ENCODE measurements at places on chromosomes 11 and 22.

DNA sequence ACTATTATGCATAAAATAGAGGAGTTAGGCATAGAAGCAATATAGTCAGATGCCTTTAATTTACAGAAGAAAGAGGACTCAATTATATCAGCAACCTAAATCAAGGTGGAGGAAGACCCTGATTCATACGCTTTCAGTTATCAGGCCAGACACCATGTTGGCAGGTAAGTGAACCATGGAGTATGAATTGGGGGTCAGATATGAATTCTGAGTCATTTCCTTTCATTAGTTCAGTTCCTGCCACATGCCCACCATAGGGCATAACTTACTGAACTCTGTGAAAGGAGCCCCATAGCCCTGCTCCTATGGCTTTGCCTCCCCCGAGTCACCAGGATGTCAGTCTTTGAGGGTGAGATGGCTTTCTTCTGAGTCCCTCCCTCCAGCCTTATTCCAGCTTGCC is 15.1 kb downstream of the PATE2 start:
- DNase-seq, result no peak

- no peak for DNase-seq
Measured at GRCh38 chr22:46604306-46604690, 15.9 kb upstream of the GRAMD4 start.

- no peak for DNase-seq
Measured at GRCh38 chr11:123228496-123229163, 33.6 kb upstream of the CLMP start.

GRCh38 chr11:47464483-47464882 is 15.5 kb upstream of the RAPSN start:
- DNase-seq, result no peak

DNA sequence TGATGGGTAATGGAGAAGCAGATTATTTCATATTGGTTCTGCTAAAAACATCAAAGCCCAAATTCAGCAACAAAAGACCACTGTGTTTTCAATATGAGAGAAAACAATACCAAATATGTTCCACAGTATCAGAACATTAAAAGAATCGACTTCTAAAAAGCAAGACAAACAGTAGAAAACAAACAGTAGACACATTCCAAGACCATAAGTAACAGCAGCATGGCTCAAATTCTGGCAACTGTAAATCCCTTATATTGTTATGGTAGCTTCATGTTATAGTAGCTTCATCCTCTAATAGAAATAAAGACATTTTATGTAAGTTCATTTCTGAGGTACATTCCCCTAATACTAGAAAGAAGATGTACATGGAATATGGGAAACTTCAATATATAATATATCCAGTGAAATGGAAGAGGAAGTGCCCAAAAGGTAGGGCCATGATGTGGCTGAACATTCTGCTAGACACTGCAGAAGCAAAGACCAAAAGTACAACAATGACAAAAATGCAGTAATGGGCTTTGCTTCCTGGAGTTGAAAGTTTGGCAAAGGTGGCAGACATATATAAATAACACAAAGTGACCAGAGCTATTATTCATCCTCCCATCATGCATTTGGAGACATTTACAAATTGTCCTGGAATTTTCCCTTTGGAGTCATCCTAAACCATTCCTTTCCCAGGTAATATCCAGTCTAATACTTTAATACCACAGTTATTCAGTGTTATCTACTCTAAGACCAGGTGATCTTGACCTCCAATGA is 299.9 kb downstream of the DCDC1 start:
- DNase-seq, result no peak

DNA sequence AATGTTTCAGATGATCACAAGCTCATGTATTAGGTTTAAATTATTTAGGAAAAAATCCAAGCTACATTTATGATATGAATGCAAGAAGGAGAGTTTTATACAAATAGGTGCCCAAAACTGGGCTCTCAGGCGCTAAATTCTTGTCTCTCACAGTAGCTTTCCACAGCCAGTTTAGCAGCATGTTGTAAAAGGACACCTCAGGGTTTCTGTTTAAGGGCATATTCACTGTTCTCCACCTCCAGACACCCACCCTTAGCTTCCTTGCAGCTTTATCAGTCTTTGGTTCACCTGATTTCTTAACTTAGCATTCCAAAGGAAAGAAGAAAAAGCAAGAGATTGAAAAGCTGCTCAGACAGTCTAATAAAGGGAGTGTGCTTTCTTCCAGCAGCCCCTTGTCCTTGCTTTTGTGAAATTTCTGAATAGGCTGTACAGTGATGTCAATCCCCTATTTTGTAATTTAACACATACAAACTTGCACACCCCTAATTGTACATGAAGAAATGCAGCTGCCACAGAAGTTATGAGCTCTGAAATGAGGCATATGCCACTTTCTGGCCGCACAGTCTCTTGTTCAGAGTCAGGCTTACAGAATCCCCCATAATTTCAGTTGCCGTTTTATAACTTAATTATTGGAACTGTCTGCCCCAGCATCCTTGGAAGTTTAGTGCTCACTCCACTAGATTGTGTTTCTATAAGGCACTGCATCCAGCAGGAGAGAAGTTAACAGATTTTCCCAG is 262.1 kb downstream of the DDX10 start:
- DNase-seq, result no peak

- no peak for DNase-seq
Measured at GRCh38 chr22:43011079-43011478, 3.9 kb downstream of the PACSIN2 start.

GRCh38 chr11:77083566-77084245 is 16.9 kb downstream of the CAPN5 start:
- no peak for DNase-seq

DNA sequence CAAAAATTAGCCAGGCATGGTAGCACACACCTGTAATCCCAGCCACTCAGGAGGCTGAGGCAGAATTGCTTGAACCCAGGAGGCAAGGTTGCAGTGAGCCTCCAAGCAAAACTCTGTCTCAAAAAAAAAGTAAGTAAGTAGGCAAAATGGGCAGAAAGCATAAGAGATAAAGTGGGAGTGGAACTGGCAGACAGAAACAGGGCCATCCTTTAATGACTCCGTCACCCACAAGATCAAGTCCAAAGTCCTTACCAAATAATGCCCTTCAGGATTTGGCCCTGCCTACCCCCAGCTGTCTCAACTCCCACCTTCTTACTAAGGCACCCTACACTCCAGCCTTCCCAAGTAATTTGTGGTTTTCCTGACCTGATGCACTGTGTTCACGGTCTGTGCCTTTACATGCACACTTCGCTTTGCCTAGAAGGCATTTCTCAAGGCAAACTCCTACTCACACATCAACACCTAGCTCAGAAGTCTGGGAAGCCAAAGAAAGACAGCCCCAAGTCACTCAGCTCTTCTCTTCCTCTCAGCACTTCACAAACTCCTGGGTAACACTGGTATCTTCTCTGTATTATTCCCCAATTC is 6.1 kb downstream of the MAPK1 start:
- DNase-seq, result no peak

DNA sequence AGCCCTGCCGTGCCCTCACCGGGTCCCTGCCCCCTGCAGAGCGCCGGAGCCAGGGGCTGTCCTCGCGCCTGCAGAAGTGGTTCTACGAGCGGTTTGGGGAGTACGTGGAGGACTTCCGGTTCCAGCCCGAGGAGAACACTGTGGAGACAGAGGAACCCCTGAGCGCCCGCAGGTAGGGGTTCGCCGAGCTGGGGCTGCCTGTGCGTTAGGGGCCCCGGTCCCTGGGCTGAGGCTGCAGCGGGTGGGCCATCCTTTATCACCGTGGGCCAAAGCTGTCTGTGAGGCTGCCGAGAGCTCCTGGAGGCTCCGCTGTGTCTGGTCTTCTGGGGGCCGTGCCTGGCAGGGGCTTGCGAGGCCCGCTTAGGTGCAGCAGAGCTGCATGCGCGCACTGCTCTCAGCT is 42.8 kb downstream of the GRAMD4 start:
- no peak for DNase-seq

DNA sequence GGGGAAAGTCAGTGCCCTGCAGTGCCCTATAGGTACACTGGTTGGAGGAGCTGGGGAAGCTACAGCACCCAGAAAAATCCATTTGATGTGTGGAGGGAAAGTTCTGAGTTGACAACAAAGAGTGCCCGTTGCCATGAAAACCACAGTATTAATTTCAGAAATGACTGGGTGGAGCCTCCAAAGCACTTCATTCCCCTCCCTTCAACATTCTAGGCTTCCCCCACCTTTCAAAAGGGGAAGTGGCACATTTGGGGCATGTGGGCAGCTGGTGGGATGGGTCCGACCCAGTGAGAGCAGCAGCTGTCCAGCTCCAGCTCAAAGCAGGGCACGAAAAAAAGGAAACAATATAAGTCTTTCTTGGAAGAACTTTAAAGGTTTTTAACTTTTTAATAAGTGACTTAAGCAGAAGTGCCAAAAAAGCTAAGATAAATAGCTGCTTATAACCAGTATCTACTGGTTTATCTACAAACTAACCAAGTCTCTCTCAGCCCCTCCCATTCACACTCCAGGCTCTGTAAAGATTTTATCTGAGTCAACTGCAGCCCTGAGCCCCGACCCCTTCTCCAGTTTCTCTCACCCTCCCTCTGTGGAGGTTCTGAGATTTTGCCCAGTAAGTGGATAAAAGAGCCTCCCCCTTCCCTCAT is 9.0 kb upstream of the AHNAK start:
- no peak for DNase-seq

GRCh38 chr11:128291007-128291406 is 296.4 kb downstream of the ETS1 start:
- DNase-seq, result no peak

DNA sequence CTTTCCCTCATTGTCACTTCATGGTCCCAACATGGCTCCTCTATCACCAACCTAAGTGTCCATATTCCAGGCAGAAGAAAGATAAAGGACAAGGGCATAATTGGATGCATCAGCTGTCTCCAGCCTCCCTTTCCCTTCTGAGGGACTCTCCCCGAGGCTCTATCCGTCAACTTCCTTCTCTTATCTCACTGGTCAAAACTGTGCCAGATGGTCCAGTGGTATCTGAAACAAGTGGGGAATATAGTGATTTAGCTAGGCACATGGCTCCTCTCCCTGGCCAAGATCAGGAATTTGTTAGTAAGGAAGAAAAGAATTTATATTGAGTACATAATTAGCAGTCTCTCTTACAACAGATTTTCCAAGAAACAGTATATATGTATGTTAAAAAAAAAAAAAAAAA is 12.6 kb upstream of the SPON1 start:
- DNase-seq, result no peak

- DNase-seq, result no peak
Measured at GRCh38 chr11:2670541-2671100, 29.2 kb downstream of the KCNQ1OT1 start.

- DNase-seq, result peak; percentile 91
Measured at GRCh38 chr11:88555018-88555828, 217.7 kb upstream of the CTSC start.

GRCh38 chr11:73296501-73297230 is 11.4 kb upstream of the ARHGEF17 start:
- DNase-seq, result no peak

GRCh38 chr11:119745112-119745511 is 16.1 kb upstream of the NECTIN1 start:
- no peak for DNase-seq
